ENCODE measurements at places on chromosomes 2 and 18. TPM values are rescaled to one million over a fixed set of nuclear protein-coding genes. Genes with fewer than 3 reads are reported as not detected.

DNA sequence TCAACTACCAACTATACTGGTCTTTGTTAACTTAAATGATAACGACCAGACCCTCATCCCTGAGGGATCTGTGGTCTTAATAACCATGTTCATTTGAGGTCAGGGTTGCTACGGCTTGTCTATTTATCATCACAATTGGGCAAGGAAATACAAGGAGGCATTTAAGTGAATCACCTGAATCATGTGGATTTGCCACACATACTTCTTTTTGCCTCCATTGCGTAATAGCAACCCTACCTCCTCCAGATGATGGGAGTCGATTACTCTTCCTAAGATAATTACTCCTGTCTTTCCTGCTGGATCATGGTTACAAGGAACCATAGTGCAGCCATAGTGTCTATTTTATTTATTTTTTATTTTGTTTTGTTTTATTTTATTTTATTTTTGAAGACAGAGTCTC is 42.2 kb downstream of the TAF4B start:
- H3K27me3 ChIP-seq = no peaks in the 10 kb centered on the region
- H3K4me3 ChIP-seq = no peak overlapping the region
- H3K27ac ChIP-seq = no peak overlapping the region
- DNase-seq = no peak
- no peaks in the 10 kb centered on the region for H3K36me3 ChIP-seq
- H3K4me1 ChIP-seq = no peaks in the 10 kb centered on the region

- no peak for DNase-seq
- H3K36me3 ChIP-seq = no peaks in the 10 kb centered on the region
- no peaks in the 10 kb centered on the region for H3K27me3 ChIP-seq
- peaks cover 11% of the 10 kb centered on the region for H3K4me1 ChIP-seq
- no peak overlapping the region for H3K27ac ChIP-seq
Measured at GRCh38 chr2:197144183-197144582, 166.4 kb downstream of the ANKRD44 start.

DNA sequence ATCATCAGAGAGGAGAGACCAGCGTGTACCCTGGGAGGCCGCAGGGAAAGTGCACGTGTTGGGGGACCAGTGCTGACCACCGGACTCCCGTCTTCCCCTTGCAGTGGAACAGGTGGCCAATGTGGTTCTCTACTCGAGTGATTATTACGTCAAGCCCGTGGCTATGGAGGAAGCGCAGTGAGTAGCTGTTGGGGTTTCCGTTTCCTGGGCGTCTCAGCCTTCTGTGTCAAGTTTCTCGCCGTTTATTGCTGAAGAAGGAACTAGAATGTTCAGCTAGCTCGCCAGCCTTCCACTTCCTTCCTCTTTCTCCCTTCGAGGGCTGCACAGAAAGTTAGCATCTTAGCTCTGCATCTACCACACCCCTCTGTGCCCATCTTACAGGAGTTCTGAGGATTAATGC is 22.8 kb upstream of the DGKD start:
- H3K4me3 ChIP-seq = no peak overlapping the region
- no peak for DNase-seq
- no peak overlapping the region for H3K27ac ChIP-seq

DNA sequence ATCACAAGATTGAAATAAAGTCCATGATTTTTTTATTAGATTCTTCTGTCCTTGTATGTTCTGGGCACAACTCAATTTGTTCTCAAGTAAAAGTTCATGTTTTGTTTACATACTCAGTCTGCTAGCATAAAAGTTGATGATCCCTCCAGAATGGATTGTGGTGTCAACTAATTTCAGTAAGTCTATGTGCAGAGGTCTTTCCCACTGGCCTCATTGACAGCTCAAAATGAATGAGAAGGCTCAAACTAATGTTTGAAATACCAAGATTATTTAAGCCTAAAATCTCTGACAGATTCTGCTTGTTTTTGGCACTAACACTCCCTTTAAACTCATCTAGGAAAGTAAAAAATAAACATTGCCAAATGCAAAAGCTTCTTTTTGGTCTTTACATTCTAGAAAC is 561.2 kb upstream of the CNTNAP5 start:
- DNase-seq = no peak
- no peaks in the 10 kb centered on the region for H3K27me3 ChIP-seq
- H3K4me1 ChIP-seq = no peaks in the 10 kb centered on the region
- no peaks in the 10 kb centered on the region for H3K36me3 ChIP-seq
- H3K27ac ChIP-seq = no peak overlapping the region

GRCh38 chr2:50551868-50552267 is 480.1 kb downstream of the NRXN1 start:
- no peak overlapping the region for H3K4me3 ChIP-seq
- no peaks in the 10 kb centered on the region for H3K36me3 ChIP-seq
- H3K27ac ChIP-seq = no peak overlapping the region
- H3K4me1 ChIP-seq = no peaks in the 10 kb centered on the region
- no peak for DNase-seq

DNA sequence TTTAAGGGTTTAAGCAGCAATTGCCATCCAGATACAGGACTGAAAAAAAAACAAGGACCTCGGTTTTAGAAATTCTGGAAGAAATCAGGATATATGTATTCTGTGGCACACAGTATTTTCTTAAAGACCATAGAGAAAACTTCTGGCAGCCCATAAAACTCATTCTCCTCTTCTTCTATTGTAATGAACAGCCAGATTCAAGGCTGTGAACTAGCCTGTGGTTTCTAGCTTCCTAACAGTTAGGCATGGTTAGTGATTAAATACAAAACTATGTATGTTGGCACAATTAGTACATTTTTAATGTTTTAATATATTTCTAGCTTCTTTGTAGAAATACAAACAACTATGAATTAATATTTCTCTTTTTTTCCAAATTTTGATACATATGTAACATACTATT is 555.7 kb downstream of the DSC3 start:
- H3K4me1 ChIP-seq = no peaks in the 10 kb centered on the region
- no peaks in the 10 kb centered on the region for H3K27me3 ChIP-seq
- H3K36me3 ChIP-seq = no peaks in the 10 kb centered on the region
- H3K27ac ChIP-seq = no peak overlapping the region

- peak within 1 kb of the TSS; percentile 70 for H3K4me3 ChIP-seq
Measured at GRCh38 chr2:229714080-229714735, at the start of gene DNER. TSS of gene DNER (minus strand) at chr2:229714555. CDS start at chr2:229714423, 132 bp downstream.

DNA sequence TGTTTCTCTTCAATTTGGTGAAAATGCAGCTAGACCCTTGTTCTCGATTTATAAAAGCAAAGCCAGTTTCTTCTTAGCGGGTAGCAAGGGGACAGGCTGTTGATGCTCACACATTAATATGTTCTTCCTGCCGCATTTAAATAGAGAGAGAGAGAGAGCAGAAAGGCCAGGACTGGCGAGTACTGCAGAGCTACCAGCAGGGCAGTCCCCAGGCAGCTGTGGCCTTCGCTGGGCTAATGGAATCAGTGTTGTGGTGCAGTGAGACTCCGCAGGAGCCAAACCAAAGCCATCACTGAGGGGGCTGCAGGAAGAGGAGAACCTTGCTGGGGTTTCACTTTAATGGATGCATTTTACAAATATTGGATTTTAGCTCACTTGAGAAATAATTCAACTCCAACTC is 223.6 kb downstream of the ACTR3 start:
- no peaks in the 10 kb centered on the region for H3K27me3 ChIP-seq
- no peak overlapping the region for H3K27ac ChIP-seq
- H3K4me1 ChIP-seq = peaks cover 8% of the 10 kb centered on the region
- no peak overlapping the region for H3K4me3 ChIP-seq

GRCh38 chr2:54723996-54724559 is 616 bp downstream of the EML6 start:
- peak overlapping the region; percentile 91 for H3K4me3 ChIP-seq
- peaks cover 52% of the 10 kb centered on the region for H3K27me3 ChIP-seq
- no peak for DNase-seq
- H3K4me1 ChIP-seq = peaks cover 17% of the 10 kb centered on the region
- H3K27ac ChIP-seq = peak overlapping the region; percentile 44

TMEM198 gene
- total RNA-seq = 5.9 TPM

FOXI3 gene
- not detected for total RNA-seq

VWC2L gene
- not detected for total RNA-seq

CSRNP3 gene
- 0.86 TPM for total RNA-seq

ACMSD gene
- not detected for total RNA-seq

AP1S3 gene
- 108 TPM for total RNA-seq

TRAK2 gene
- 24.4 TPM for total RNA-seq
